ENCODE measurements at places on chromosomes 3 and 15. TPM values are rescaled to one million over a fixed set of nuclear protein-coding genes. Genes with fewer than 3 reads are reported as not detected.

The SLC49A4 gene
- polyA plus RNA-seq, result 16.8 TPM

- no peak for DNase-seq
Observed at GRCh38 chr3:114896978-114897377, 250.1 kb downstream of the ZBTB20 start.

GRCh38 chr3:114274929-114275328 lies 18.9 kb upstream of the TIGIT start:
- DNase-seq, result no peak

The ACKR2 gene
- polyA plus RNA-seq, result 1.9 TPM

DNA sequence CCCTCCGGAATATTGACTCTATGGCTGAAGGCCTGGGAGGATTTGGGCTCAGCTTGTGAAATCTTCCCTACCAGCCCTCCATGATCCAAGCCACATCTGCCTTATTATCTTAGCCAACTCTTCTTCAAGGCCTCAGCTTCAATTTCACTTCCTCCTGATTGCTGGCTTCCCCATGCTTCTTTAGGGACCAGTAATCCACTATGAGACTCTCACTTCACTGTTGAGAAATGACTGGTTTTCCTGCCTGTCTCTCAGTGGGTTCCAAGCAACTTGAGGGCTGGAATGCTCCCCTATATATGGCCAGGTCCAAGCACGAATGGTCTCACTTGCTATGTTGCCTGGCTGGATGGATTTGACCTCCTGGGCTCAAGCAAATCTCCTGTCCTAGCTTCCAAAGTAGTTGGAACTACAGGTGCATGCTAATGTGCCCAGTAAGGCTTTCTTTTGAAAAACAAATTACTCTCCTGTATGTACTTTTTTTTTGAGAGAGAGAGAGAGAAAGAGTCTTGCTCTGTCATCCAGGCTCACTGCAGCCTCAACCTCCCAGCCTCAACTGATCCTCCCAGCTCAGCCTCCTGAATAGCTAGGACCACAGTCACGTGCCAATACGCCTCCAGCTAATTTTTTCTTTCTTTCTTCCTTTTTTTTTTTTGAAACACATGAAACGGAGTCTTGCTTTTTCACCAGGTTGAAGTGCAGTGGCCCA lies 7.9 kb upstream of the PIK3CB start:
- no peak for DNase-seq

- no peak for DNase-seq
Observed at GRCh38 chr3:166829896-166830295, 550.2 kb downstream of the ZBBX start.

- no peak for DNase-seq
Observed at GRCh38 chr3:24437326-24437725, 57.3 kb downstream of the THRB start.

- DNase-seq, result no peak
Observed at GRCh38 chr3:140843656-140844055, 98.0 kb upstream of the SLC25A36 start.

GRCh38 chr3:193465992-193466608 lies 87.5 kb upstream of the ATP13A5 start:
- DNase-seq, result no peak

The WDR76 gene
- polyA plus RNA-seq, result 19.4 TPM

- DNase-seq, result no peak
Observed at GRCh38 chr15:38536201-38536676, 28.4 kb downstream of the RASGRP1 start.

GRCh38 chr3:42690766-42691680 lies 5.7 kb downstream of the KLHL40 start:
- no peak for DNase-seq

DNA sequence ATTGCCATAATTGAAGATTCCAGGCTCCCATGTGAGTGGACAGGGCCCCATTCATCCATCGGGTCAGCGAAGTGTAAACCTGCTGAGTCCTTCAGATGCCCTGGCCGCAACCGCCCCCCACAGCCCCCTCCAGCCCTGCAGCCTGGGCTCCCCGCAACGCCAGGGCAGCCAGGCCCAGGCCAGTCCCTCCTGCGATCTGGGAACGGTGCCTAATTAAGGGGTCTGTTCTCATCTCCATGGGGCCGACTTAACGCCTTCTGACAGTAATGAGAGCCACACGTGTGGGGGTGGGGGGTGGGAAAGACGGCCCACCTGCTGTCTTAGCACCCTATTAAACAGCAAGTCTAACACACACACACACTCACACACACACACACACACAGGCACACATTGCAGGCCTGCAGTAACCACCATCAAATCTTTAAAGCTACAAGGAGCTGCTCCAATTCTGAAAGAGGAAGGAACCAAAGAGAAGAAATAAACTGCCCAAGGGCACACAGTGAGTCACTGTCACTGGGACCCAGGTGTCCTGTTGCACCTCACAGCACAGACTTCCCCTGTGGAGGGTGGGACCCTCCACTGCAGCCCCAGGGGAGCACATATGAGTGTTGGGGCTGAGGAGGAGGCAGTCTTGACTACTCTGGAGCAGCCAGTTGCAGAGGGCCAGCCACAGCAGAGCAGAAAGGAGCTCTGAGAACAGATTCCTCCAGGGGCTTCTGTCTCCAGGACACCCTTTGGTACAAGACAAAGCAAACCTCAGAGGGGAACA lies 31.8 kb upstream of the HES1 start:
- DNase-seq, result no peak

- no peak for DNase-seq
Observed at GRCh38 chr3:176867681-176868663, 329.3 kb downstream of the TBL1XR1 start.

DNA sequence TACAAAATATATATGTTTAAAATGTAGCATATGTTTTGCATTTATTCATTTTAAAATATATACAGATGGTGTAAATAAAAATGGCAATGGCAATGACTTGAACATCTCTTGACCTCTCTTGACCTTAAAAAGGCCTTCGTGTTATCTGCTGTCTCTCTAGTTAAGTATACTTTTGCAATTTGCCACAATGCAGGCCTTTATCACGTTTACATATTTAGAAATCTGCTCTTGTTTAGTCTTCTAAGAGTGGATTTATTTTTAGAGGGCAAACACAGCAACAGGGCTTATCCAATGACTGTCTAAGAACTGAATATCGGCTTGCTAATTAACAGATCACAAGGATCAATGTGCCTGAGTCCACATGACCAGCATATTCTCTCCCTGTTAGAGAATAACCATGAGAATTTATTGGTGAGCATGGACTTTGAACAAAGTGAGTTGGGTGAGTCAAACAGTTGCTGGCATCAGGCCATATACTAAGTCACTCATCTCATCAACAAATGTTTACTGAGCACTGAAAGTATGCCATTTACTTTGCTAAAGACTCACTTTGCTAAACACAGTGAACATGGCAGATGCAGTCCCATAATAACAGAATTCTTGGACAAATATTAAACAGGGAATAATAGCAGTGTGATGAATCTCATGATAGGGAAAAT lies 48.2 kb downstream of the MDFIC2 start:
- DNase-seq, result no peak

The GHRL gene
- 4.0 TPM for polyA plus RNA-seq

GRCh38 chr15:48470096-48470495 lies 138.9 kb downstream of the DUT start:
- DNase-seq, result no peak

DNA sequence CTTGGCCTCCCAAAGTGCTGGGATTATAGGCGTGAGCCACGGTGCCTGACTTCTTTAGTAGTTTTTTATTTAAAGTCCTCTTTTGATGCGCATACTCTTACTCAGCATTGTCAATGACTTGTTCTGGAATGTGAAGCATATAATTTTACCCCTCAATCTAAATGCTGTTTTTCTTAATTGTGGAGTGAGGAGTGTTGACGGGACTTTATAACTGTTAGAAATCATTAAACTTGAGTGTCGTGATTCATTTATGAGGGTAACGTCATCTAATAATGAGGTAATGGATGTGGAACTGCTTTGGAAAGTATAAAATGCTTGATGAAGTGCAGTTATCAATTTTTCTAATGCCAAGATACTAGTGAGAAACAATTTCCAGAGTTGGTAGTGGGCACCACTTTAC lies 48.3 kb downstream of the PLS1 start:
- DNase-seq, result no peak

- DNase-seq, result no peak
Observed at GRCh38 chr3:110656394-110657025, 415.1 kb upstream of the NECTIN3 start.

- no peak for DNase-seq
Observed at GRCh38 chr15:31050953-31051352, 50.6 kb downstream of the TRPM1 start.

DNA sequence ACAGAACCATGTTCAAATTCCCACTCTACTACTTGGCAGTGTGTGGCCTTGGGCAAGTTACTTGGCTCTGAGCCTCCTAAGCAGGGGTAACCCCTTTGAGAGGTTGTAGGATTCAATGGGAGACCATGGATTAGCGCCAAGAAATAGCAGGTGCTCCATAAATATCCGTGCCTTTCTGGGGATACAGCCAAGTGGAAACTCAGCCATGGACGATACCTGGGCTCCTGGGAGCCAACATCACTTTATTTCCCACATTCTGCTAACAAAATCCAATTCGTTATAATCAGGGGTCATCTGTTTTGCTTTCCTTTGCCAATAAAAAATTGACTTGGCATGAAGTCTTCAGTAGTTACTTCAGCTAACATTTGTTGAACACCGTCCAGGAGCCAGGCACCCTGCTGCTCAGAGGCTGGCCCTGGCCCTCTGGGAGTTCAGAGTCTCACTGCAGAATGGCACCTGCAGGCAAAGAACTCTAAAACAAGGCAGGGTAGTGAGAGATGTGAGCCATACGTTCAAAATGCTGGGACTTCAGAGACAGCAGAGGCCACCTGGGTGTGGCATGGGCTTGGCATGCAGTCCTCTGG lies 42.3 kb downstream of the ZDHHC19 start:
- DNase-seq, result no peak

- no peak for DNase-seq
Observed at GRCh38 chr3:32399030-32399620, 7.5 kb downstream of the CMTM7 start.

GRCh38 chr3:27467545-27467944 lies 16.6 kb downstream of the SLC4A7 start:
- DNase-seq, result no peak

All from right renal cortex interstitium (tissue), 3 donors.